ENCODE measurements at places on chromosomes 6 and 20. TPM values are rescaled to one million over a fixed set of nuclear protein-coding genes. Genes with fewer than 3 reads are reported as not detected.

Gene ELOVL4
- total RNA-seq: 2.5 TPM

Gene RSPO3
- not detected for total RNA-seq

Gene VPS16
- 29.8 TPM for total RNA-seq

Gene FRK
- total RNA-seq: 0.57 TPM

Gene PKHD1
- total RNA-seq: not detected

Gene DSE
- 42.6 TPM for total RNA-seq

Gene PLTP
- 0.30 TPM for total RNA-seq

Gene PGBD1
- 12.4 TPM for total RNA-seq

Gene MUC21
- not detected for total RNA-seq

Gene GFRA4
- total RNA-seq: not detected

Gene OR12D3
- total RNA-seq: not detected

Gene PTPRK
- total RNA-seq: 40.1 TPM

Measured in Daoy (cell line).